ENCODE measurements at places on chromosomes 6 and 20.

DNA sequence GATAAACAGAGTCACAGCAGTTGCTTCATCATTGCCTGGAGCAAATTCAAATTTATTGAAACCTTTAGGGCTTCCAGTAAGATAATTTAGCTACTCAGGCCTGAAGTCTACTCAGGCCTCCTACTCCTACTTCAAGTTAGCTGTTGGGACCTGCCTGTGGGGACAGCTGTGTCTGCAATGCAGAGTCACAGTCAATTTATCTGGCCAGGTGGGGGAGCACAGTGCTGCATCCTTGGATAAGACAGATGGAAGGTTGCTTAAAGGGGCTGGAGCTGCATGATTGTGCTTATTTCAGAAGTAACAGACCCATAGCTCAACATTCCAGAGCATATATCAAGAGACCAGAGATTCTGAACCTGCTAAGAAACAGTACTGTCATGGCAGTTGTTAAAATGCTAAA lies 932.1 kb downstream of the QKI start:
- no peak for DNase-seq

GRCh38 chr6:24797596-24798216 lies 1.0 kb downstream of the ARMH2 start:
- no peak for DNase-seq

GRCh38 chr6:43648248-43648647 lies 3.4 kb downstream of the RSPH9 start:
- DNase-seq, result no peak

DNA sequence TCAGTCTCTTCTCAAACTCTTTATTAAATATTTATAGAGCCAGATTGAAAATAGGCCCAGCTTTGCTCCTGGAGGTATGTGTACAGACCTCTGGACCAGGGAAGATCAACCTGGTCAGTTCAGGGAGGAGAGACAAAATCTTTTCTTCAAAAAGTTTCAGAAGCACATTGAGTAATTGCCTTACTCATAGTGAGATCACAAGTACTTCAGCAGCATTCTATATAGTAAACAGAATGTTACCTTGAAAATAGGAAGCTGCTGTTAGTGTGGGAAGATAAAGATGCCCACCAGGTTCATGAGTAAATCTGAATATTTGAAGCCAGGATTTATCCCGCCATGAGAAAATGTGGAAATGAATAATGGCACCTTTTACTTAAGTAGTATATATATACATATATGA lies 665.9 kb upstream of the CITED2 start:
- no peak for DNase-seq

DNA sequence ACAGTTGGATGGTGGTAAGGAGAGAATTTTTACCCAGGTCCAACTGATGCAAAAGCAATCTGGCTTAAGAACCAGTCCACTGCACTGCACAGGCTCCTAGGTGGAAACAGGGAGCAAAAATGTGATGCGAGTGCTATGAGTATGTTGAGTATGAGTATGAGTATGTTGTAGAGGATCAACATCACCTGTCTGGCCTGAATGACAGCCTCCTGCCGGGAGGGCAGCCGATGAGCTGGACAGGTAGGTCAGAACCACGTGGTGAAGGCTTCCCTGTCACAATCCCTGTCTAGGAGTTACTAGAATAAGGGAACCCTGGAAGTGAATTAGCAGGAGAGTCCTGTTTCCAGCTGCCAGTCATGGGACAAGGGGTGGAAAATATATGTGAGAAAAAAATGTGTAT lies 44.3 kb upstream of the SNX9 start:
- no peak for DNase-seq

All from activated CD4-positive, alpha-beta T cell treated with anti-CD3 and anti-CD28 coated beads, Interleukin-2, amount 50 U/mL, for 16 hours (primary cell).